ENCODE measurements at places on chromosomes 4 and X.

GRCh38 chr4:37960098-37960497, at the start of gene PTTG2:
Gene PTTG2, plus strand, starts transcription at chr4:37960398. Its CDS starts 37 bp downstream, at chr4:37960435.
- DNase-seq: no peak

DNA sequence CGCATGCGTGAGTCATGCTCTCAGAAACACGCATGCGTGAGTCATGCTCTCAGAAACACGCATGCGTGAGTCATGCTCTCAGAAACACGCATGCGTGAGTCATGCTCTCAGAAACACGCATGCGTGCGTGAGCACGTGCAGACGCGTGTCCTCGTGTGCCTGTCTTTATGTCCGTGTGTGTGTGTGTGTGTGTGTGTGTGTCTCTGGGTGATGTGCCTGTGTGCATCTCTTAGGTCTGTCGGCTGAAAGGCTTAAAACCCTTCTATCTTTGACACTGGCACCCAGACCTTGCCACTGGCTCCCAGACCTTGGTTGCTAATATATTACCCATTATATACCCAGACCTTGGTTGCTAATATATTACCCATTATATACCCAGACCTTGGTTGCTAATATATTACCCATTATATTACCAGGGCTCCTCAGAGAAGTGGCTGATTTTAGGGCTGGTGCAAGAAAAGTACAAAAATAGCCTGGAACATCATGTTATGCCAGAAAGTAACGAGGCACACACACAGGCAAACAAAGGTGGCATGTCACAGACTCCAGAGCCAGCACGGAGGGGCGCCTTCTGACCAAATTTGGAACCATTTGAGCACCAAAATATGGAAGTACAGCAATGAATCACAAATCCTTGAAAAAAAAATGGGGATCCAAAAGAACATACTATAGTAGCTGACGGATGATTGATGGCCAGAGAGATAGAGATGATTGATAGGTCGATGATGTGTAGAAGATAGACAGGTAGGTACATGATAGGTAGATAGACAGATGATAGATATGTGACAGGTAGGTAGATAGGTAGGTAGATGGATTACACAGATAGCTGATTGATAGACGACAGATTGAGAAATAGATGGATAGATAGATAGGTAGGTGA, 19.2 kb upstream of the ADRA2C start:
- peak; percentile 6 for DNase-seq

GRCh38 chr4:135123632-135124031, 922.0 kb upstream of the PABPC4L start:
- DNase-seq: no peak

- DNase-seq: no peak
Observed at GRCh38 chr4:155305619-155306018, 71.1 kb downstream of the MAP9 start.

GRCh38 chrX:152897222-152898131, at the start of gene ZNF185:
Gene ZNF185, plus strand, starts transcription at chrX:152898067. Its CDS starts 16,423 bp downstream, at chrX:152914490.
- DNase-seq: peak; percentile 87

- DNase-seq: no peak
Observed at GRCh38 chr4:149719357-149719756, 96.3 kb downstream of the IQCM start.

- DNase-seq: no peak
Observed at GRCh38 chr4:4666693-4667621, 125.1 kb upstream of the STX18 start.

DNA sequence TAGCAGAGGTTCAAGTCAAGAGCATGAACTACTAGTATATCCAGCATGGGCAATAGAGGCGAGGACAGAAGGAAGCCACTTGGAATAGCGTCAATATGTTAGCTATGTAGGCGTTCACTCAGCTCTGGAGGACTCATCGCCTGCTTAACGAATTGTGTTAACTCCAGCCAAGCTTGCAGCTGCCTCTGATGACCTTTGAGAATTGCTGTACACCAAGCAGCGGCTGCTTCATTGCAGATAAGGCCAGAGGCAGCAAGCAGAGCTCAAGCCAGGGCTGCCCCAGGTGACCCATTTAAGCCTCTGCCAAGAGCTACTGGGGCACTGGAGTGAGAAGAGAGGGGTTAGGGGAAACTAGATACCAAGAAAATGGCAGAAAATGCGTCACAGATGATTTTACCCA, 160.2 kb upstream of the IGFBP7 start:
- no peak for DNase-seq

GRCh38 chrX:131213400-131213799, 75.7 kb downstream of the IGSF1 start:
- DNase-seq: no peak

DNA sequence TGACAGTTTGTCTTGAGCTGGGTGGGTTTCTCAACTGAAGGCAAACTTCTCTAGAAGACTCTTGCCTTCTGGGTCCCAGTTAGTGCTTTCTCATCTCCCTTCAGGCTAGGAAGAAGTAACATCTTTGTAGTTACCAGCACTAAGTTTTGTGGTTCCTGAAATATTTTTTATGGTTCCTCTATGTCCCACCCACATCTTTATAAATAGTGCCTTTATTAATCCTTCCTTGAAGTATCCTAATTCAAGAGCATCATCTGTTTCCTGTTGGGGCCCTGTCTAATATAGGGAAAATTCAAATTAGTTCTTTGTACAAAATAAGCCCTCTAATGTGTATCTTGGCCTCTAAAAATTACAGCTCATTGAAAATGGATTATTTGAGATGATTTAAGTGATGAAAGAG, 147.4 kb upstream of the MAOA start:
- DNase-seq: no peak

DNA sequence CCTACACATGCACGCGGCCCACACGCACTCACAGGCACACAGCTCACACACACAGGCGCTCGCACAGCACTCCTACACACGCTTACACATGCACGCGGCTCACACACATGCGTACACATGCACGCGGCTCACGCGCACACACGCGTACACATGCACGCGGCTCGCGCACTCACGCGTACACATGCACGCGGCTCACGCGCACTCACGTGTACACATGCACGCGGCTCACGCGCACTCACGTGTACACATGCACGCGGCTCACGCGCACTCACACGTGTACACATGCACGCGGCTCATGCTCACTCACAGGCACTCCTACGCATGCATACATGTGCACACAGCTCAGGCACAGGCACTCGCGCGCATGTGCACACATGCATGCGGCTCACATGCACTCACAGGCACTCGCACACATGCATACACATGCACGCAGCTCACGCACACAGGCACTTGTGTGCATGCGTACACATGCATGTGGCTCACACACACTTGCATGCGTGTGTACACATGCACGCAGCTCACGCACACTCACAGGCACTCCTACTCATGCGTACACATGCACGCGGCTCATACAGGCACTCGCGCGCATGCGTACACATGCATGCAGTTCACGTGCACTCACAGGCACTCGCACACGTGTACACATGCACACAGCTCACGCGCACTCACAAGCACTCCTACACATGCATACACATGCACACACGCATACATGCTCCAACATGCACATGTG, 44.9 kb downstream of the GAK start:
- no peak for DNase-seq

- DNase-seq: no peak
Observed at GRCh38 chr4:182711211-182711610, 206.0 kb downstream of the DCTD start.

- peak; percentile 22 for DNase-seq
Observed at GRCh38 chrX:64204701-64205440, 637 bp downstream of the AMER1 start.

DNA sequence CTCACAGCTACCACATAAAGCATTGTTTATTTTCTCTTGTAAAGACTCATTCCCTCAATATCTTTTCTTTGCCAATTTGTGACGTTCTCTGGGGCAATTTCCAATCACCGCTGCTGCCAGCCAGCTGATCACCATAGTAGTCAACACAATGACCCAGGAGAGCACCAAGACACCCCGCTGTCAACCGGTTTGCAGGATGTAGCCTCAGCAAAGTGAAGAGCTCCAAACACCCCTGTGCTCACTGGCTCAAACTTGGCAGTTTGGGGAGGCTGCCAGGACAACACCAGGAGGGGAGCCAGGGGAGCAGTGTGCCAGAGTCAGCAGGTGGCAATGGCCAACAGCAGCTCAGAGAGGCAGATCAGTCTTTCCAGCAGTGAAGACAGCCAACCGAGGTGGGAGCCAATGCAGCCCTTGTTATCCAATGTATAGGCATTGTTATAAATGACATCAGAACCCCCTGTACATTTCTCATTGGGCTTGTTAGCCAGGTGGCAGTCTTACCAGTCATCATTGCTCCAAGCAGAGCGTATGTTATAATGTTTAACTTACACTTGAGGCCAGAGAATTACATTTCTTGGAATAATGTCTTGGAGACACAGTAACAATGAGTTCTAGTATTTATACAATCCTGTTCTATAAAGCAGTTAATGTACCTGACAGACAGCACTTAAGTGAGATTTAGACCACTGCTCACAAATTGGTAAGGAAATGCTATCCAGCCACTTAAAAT, 274.9 kb upstream of the GK2 start:
- DNase-seq: no peak

GRCh38 chr4:184473499-184474262, 669 bp downstream of the IRF2 start:
- DNase-seq: peak; percentile 15

DNA sequence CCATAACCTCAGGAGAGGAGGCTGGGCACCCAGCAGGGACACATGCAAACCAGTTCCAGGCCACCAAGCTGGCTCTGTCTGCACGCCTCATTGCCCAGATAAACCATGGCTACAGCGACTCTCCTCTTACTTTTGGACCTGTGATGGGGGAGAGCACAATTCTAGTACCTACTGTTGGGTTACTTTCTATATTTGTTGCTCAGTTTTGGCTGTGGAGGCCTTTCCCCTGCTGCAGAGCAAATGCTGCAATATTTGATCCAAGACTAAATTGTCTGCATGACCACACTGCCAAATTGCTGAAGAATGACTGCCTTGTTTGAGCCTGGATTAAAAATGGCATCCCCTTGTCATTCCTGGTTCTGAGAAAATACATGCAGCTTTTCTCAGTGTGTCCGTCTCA, 253.5 kb downstream of the ARHGAP10 start:
- DNase-seq: no peak

- DNase-seq: peak; percentile 93
Observed at GRCh38 chrX:46836701-46837557, at the start of gene RP2. Gene RP2, plus strand, starts transcription at chrX:46837043. Its CDS starts 58 bp downstream, at chrX:46837101.

DNA sequence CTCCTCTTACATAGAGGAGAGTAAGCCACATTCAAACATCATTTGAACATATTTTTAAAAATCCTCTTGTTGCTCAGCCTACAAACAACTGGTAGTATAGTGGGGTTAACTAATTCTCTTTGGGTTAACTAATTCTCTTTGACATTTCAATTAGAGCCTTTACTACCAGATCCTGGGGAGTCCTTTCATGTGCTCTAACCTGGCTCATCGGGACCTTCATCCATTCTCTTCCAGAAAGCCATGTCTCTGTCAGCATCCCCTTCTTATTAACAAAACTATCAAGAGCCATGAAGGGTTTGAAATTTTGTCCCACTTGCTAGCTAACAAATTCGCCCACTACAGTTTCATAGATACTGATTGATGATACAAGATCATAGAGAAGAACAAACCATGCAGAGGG, 349.8 kb upstream of the PABPC4L start:
- DNase-seq: no peak

DNA sequence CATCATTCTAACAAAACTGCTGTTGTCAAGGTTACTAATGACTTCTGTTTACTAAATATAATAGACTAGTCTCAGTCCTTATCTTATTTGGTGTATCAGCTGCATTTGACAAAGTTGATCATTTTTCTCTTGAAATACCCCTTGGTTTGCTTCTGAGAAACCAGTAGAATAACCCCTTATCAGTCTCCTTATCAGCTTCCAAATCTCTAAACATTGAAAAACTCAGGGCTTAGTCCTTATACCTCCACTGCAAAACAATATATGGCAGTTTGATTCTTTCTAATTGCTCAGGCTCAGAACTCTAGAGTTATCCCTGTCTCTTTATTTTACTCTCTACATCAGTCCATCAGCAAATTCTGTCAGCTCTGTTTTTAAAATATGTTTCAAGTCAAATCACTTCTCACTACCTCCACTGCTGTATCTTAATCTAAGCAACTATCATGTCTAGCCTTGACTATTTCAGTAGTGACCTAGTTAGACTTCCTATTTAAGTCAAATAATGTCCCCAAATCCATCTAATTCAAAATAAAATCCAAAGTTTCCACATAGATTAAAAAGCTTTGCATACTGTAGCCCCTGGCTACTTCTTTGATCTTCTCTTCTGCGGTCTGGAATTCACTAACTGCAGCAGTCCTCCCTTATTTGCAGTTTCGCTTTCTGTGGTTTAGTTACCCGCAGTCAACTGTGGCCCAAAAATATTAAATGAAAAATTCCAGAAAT, 87.1 kb upstream of the NPNT start:
- DNase-seq: no peak

Data from Calu3 (cell line).